ENCODE measurements at places on chromosomes 11 and 22.

- DNase-seq: no peak
These were observed 3.7 kb downstream of the TSG101 start for GRCh38 chr11:18523084-18523483.

- DNase-seq: peak; percentile 78
These were observed 6.0 kb upstream of the MALAT1 start for GRCh38 chr11:65492637-65493366.

- peak; percentile 83 for DNase-seq
These were observed 9.7 kb upstream of the AHNAK start for GRCh38 chr11:62556108-62556874.

GRCh38 chr11:120109531-120109930 is 28.4 kb downstream of the TRIM29 start:
- DNase-seq: no peak

All from right forelimb (tissue), 1 donor.